ENCODE measurements at places on chromosomes 11 and 22. TPM values are rescaled to one million over a fixed set of nuclear protein-coding genes. Genes with fewer than 3 reads are reported as not detected.

The MRGPRE gene
- not detected for total RNA-seq

The SLC22A25 gene
- total RNA-seq: not detected

The SLC22A8 gene
- total RNA-seq: not detected

The ACER3 gene
- 14.8 TPM for total RNA-seq

The AQP11 gene
- total RNA-seq: 0.55 TPM

The OR51G1 gene
- not detected for total RNA-seq

The LSP1 gene
- 487 TPM for total RNA-seq

DNA sequence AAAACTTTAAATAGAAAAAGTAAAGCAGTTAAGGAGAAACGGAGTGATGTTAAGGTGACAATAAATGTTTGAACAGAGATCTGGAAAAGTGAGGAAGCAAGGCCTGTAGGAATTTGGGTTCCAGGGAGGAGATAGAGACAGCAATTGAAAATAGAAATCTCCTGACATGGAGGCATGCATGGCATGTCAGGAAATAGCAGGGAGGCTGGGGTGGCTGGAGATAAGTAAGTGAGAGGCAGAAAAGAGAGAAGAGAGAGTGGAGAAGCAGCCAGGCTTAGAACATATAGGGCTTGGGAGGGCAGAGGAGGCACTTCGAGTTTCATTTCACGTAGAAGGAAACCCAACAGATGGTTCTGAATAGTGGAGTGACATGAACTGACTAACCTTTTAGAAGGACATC, 185.5 kb downstream of the LRRC4C start:
- no peak overlapping the region for H3K27ac ChIP-seq
- no peaks in the 10 kb centered on the region for H3K27me3 ChIP-seq
- no peaks in the 10 kb centered on the region for H3K4me1 ChIP-seq
- no peak overlapping the region for H3K4me3 ChIP-seq
- no peak for DNase-seq

- H3K36me3 ChIP-seq: peaks cover 89% of the 10 kb centered on the region
- H3K4me1 ChIP-seq: no peaks in the 10 kb centered on the region
- H3K4me3 ChIP-seq: no peak overlapping the region
- DNase-seq: no peak
- no peaks in the 10 kb centered on the region for H3K27me3 ChIP-seq
Measured at GRCh38 chr11:61309739-61310138, 14.6 kb upstream of the VWCE start.

DNA sequence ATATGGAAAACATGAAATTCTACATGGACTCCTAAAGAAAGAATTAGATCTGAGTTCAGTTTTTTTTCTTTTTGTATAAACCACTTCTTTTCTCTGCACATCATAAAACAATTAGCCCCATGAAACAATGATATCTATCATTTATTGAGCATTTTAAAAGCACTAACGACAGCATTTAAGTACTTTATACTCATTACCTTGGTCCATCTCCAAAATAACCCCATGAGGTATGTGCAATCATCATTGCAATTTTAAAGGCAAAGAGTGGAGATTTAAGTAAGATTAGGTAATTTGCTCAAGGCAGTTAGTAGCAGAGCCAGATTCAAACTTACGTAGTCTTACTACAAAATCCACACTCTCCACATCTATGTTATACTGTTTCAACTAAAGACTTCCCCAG, 177.7 kb upstream of the RAG2 start:
- H3K27ac ChIP-seq: no peak overlapping the region
- H3K36me3 ChIP-seq: no peaks in the 10 kb centered on the region
- H3K27me3 ChIP-seq: peaks cover 8% of the 10 kb centered on the region
- no peak overlapping the region for H3K4me3 ChIP-seq
- H3K4me1 ChIP-seq: no peaks in the 10 kb centered on the region
- DNase-seq: no peak

GRCh38 chr11:93529707-93530467, 13.3 kb downstream of the SMCO4 start:
- no peaks in the 10 kb centered on the region for H3K27me3 ChIP-seq
- peaks cover 48% of the 10 kb centered on the region for H3K4me1 ChIP-seq
- H3K4me3 ChIP-seq: no peak overlapping the region
- no peak for DNase-seq

DNA sequence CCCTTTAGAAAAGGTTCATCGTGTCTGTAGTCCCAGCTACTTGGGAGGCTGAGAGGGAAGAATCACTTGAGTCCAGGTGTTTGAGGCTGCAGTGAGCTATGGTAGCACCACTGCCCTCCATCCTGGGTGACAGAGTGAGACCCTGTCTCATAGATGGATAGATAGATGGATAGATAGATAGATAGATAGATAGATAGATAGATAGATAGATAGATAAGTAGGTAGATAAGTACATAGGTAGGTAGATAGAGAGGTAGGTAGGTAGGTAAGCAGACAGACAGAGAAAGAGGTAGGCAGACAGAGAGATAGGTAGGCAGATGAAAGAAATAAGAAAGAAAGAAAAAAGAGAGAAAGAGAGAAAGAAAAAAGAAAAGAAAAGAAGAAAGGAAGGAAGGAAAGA, 156.4 kb downstream of the GRIK4 start:
- H3K36me3 ChIP-seq: no peaks in the 10 kb centered on the region
- no peaks in the 10 kb centered on the region for H3K27me3 ChIP-seq
- H3K4me3 ChIP-seq: no peak overlapping the region

- no peaks in the 10 kb centered on the region for H3K27me3 ChIP-seq
- H3K4me3 ChIP-seq: no peak overlapping the region
- H3K27ac ChIP-seq: no peak overlapping the region
Measured at GRCh38 chr22:22195265-22196017, 49.1 kb upstream of the VPREB1 start.

DNA sequence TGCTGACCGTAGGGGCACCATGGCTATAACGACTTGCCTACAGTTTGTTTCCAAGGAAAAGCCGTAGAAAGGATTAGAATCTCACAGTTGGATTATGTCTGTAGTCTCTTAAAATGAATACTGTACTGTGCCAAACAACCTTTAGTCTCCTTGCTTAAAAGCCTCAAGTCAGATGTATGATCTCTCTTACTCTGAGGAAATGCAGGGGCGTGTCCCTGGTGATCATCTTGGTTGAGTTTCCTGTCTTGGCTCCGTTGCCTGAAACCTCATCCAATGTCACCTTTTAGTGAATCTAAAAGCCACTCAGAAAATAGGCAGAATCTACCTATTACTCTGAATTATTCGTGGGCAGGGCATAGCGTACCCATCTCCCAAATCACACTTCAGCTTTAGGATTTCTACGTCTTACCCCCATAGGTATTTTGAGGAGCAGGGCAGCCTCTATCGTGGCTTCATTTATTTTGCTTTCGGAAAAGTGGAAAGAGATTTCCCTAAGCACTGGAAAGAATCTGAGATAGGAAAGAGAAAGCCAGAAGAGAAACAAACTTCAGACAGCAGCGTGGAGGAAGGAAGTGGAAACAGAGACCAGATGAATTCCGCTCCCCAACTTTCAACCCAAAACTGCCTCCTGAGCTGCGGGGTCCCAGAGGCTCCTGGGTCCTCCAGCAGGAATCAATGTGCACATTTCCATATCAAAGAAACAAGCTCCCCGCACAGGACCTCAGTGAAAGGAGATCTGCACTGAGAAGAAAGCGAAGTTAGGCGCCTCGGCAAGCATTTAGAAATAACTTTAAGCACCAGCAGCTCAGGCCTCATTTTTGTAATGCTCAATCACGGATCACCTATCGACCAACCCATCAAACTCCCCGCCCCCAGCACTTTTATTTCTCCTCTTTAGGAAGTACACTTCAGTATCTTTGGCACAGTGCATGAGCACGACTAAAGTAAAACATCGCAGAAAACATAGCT, 245.8 kb downstream of the ETS1 start:
- H3K4me1 ChIP-seq: peaks cover 26% of the 10 kb centered on the region
- no peak for DNase-seq
- H3K36me3 ChIP-seq: no peaks in the 10 kb centered on the region
- H3K4me3 ChIP-seq: no peak overlapping the region
- peak overlapping the region; percentile 65 for H3K27ac ChIP-seq

GRCh38 chr11:101583251-101584128, at the start of gene TRPC6:
TRPC6 (minus strand) TSS chr11:101584007; CDS start chr11:101583503, 504 bp downstream.
- no peak within 1 kb of the TSS for H3K27ac ChIP-seq
- DNase-seq: no peak
- H3K27me3 ChIP-seq: peaks cover 4% of the 10 kb centered on the region
- H3K4me3 ChIP-seq: no peak within 1 kb of the TSS
- no peaks in the 10 kb centered on the region for H3K4me1 ChIP-seq
- no peaks in the 10 kb centered on the region for H3K36me3 ChIP-seq

DNA sequence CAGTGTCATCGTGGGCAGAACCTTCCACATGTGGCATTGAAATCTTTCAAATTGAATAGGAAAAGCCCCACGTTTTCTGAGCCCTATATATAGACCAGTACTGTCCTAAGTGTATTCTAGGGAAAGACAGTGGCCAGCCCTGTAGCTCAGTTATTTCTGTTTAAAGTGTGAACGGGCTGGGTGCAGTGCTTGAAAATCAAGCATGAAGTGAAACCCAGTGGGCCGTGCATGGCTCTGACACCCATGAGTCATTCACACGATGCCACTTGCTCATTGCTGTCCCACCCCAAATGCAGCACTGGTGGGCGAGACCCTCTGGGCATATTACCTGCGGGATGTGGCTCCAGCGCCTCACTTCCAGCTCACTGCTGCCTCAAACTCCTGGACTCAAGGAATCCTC, 29.8 kb upstream of the CCDC188 start:
- H3K4me3 ChIP-seq: no peak overlapping the region
- H3K27me3 ChIP-seq: no peaks in the 10 kb centered on the region
- no peak for DNase-seq
- no peaks in the 10 kb centered on the region for H3K4me1 ChIP-seq

GRCh38 chr11:121291896-121292494, 576 bp upstream of the SC5D start:
- H3K4me3 ChIP-seq: peak overlapping the region; percentile 63
- peak overlapping the region; percentile 89 for H3K27ac ChIP-seq
- H3K27me3 ChIP-seq: no peaks in the 10 kb centered on the region

GRCh38 chr22:35109616-35110015, 43.7 kb downstream of the ISX start:
- no peak overlapping the region for H3K4me3 ChIP-seq
- H3K4me1 ChIP-seq: no peaks in the 10 kb centered on the region
- no peaks in the 10 kb centered on the region for H3K36me3 ChIP-seq
- DNase-seq: no peak
- H3K27ac ChIP-seq: no peak overlapping the region
- H3K27me3 ChIP-seq: no peaks in the 10 kb centered on the region

- DNase-seq: no peak
- no peaks in the 10 kb centered on the region for H3K36me3 ChIP-seq
- no peak overlapping the region for H3K27ac ChIP-seq
- no peaks in the 10 kb centered on the region for H3K27me3 ChIP-seq
Measured at GRCh38 chr11:19281555-19281954, 40.8 kb upstream of the E2F8 start.

- no peaks in the 10 kb centered on the region for H3K27me3 ChIP-seq
- H3K4me1 ChIP-seq: no peaks in the 10 kb centered on the region
- no peak for DNase-seq
- no peaks in the 10 kb centered on the region for H3K36me3 ChIP-seq
- no peak overlapping the region for H3K27ac ChIP-seq
Measured at GRCh38 chr11:27427183-27427980, 45.2 kb downstream of the LGR4 start.

DNA sequence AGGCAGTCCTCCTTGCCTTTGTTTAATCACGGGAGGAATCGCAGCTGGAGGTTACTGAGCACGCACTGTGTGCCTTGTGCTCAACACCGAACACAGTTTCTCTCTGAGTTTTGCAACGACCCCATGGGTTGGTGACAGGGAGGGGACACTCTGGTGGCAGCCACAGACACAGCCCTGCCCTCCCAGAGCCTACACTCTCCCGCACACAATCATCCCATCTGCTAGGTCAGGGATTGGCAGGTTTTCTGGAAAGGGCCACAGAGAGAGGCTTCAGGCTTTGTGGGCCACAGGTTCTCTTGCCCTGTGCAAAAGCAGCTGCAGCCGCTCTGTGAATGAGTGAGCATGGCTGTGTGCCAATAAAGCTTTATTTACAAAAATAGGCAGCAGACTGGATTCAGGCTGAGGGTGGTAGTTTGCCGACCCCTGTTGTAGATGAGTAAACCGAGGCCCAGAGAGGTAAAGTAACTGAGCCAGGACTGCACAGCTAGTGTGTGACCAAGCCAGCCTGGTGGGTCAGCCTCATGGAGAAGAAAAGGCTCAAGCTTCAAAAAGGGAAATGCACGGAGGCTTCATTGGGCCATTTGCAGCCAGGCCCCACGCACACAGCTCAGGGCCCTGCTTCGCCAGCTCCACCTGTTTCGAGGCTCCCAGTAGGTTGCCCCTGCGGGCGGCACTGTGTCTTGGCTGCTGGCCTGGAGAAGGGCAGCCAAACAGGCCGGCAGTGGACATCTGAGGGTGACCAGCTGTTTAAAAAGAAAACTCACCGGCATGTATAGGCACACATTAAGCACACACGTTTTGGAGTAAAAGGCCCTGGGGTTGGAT, 16.3 kb downstream of the LTO1 start:
- no peaks in the 10 kb centered on the region for H3K4me1 ChIP-seq
- H3K4me3 ChIP-seq: no peak overlapping the region
- peaks cover 2% of the 10 kb centered on the region for H3K36me3 ChIP-seq
- no peaks in the 10 kb centered on the region for H3K27me3 ChIP-seq
- no peak for DNase-seq

- H3K4me1 ChIP-seq: no peaks in the 10 kb centered on the region
- H3K4me3 ChIP-seq: no peak overlapping the region
- no peaks in the 10 kb centered on the region for H3K36me3 ChIP-seq
- no peaks in the 10 kb centered on the region for H3K27me3 ChIP-seq
Measured at GRCh38 chr11:2366276-2366675, 10.8 kb upstream of the CD81 start.

GRCh38 chr11:1308743-1309497, 512 bp downstream of the TOLLIP start:
- H3K27ac ChIP-seq: peak overlapping the region; percentile 74
- H3K4me3 ChIP-seq: peak overlapping the region; percentile 65
- DNase-seq: no peak
- H3K4me1 ChIP-seq: peaks cover 52% of the 10 kb centered on the region
- no peaks in the 10 kb centered on the region for H3K36me3 ChIP-seq

DNA sequence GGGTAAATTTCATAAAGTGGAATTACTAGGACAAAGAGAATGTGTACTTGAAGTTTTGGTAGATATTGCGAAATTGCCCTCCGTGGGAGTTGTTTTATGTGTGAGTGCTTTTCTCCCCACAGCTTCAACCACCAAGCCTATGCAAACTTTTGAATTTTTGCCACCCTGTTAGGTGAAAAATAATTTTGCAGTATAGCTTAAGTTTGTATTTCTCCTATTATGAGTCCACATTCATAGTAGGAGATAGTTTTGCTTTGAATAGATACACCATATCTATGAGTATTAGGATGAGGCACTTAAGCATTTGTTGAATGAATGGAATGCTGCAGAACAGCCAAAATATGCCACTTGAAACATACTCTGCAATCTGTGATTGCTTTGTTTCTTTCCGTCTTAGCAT, 43.6 kb downstream of the UVRAG start:
- H3K4me1 ChIP-seq: peaks cover 9% of the 10 kb centered on the region
- H3K36me3 ChIP-seq: peaks cover 3% of the 10 kb centered on the region
- DNase-seq: no peak
- H3K27me3 ChIP-seq: no peaks in the 10 kb centered on the region
- H3K4me3 ChIP-seq: no peak overlapping the region

GRCh38 chr11:45872651-45873356, 12.6 kb upstream of the MAPK8IP1 start:
- H3K36me3 ChIP-seq: peaks cover 72% of the 10 kb centered on the region
- no peak overlapping the region for H3K27ac ChIP-seq
- H3K4me1 ChIP-seq: no peaks in the 10 kb centered on the region
- no peak overlapping the region for H3K4me3 ChIP-seq
- no peaks in the 10 kb centered on the region for H3K27me3 ChIP-seq

Measured in natural killer cell (primary cell).